ENCODE measurements at places on chromosomes 6 and 20.

- DNase-seq = no peak
Observed at GRCh38 chr20:49431329-49431728, 51.1 kb downstream of the KCNB1 start.

- DNase-seq = no peak
Observed at GRCh38 chr6:86537292-86537861, 400.0 kb upstream of the HTR1E start.

DNA sequence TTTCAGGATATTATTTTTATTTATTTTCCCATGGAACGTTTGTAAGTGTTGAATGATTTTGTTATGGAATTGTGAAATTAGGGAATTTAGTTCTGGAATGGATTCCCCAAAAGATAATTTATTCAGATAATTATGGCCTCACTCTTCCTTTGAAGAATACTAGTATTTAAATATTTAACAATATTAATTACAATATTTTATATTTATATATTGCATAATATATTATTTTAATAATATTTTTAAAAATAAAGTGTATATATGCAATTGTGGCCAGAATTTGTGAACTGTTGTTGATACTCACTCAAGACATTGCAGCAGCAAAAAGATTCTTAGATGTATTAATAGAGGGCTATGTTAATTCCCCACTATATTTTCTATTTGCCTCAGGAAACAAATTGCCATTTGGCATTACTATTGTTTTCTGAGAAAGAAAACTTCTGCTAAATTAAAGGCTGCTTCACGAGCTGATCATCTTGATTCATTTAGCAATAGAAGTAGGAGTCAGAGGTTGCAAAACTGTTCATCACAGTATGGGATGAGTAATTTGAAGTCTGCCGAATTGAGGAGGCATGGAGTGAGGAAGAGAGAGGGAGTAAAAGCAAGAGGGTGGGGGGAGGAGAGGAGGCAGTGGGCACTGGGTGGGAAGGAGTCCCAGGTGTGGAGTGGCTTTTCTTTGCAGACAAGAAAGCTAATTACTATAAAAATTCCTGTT is 729.2 kb downstream of the DHX35 start:
- no peak for DNase-seq

- no peak for DNase-seq
Observed at GRCh38 chr6:7650878-7651277, 60.9 kb downstream of the SNRNP48 start.

DNA sequence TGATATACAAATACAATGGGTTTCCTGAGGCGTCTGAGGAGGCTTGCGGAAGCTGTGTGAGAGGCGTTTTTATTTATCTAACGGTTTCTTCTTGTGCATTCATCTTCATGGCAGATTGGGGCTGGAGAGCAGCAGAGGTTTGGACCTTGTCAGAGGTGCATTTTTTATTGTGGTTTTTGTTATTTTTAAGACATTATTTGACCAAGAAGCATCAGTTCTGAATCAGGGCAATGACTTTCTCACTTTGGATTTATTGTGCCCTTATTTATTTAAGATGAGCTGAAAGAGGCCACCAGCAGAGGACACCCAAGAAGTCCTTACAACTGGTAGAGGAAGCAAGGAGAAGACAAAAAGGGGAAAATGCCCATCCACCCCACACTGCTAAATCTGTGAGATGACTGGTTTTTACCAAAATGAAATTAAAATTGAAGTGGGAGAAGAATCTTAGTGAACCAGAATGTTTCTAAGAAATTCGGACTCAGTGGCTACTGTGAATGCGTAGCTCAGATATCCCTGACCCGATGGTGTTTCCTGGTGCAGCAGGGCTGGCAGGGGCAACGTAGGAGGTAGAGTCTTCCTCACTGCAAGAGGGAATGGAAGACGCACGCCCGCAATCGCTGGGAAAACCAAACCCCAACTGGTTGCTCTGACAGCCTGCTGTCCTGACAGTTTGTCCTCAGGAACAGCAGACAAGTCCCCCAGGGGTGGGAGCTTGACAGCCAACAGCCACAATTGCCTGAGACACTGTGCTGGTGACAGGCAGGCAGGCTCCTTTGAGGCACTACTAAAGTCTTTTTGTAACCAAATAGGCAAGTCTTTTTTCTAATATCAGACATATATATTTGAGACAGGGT is 14.2 kb downstream of the PRR18 start:
- DNase-seq = no peak

- no peak for DNase-seq
Observed at GRCh38 chr6:81838724-81839426, 86.4 kb upstream of the TENT5A start.

DNA sequence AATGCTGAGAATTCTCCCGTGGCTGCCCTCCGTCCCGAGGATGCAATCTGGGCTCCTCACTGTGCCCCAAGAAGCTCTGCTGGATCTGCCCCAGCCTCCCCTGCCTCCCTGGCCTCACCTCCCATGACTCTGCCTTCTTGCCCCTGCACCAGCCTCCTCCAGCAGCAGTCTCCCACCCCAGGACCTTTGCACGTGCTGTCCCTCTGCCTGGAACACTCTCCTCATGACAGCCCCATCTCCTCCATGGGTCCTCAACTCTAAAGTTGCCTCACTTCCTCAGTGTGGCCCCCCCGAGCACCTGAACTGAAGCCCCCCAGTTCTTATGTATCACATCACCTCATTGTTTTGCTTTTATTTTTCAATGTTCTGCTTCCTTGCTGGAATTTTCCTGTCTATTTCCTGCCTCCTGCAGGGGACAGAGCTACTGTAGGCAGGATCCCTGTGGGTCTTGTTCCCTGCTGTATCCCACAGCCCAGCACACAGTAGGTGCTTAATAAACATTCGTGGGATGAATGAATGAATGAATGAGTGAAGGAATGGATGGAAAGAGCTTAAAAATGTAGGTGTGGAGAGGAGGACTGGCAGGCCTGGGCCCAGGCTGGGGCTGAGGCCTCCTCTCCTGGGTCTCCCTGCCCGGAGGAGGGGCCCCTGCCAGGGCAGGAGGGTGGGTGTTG is 42.2 kb downstream of the CEBPB start:
- DNase-seq = no peak

DNA sequence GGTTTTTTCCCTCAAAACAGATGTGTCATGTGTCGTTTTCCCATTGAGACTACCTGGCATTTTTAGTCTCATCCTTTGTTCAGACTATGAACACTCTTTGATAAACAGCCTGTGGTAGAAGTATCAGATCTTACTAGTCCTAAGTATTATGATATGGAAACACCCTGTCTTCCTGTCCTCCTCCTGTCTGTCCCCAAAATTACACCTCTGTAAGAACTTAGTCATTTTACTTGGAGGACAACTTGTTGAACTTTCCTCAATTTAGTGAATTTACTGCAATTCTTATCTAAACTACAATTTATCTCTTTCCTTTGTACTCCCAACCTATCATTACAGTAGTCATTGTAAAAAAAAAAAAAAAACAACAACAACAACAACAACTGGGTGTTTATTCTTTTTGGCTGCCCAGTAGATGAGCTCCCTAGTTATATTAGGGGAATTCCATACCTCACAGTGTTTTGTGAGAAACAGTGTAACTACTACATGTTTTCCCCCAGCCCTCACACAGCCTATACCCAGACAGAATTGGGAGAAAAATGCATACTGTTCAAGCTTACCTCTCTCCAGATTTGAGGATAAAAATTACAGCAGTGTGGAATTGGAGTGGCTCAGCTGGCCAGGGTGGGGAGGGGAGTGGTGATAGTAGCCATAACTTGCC is 18.5 kb upstream of the ERVFRD-1 start:
- DNase-seq = no peak

DNA sequence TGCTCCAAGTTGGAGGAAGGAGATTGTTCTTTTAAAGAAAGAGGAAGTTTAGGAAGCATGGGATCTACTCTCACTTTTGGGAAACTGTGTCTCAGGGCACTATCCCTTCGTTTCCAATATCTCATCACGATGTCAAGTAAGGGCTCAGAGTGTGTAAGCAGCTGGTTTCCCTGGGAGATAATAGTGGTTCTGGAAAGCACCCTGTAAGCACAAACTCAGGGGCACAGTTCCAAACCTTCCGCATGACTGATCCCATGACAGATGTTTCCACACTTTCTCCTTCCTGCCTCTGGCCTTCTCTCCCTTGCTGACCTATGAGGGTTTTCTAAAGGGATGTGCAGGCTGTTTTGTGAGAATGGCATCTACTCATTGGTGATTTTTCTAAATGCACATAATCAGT is 33.9 kb downstream of the ADTRP start:
- DNase-seq = no peak

DNA sequence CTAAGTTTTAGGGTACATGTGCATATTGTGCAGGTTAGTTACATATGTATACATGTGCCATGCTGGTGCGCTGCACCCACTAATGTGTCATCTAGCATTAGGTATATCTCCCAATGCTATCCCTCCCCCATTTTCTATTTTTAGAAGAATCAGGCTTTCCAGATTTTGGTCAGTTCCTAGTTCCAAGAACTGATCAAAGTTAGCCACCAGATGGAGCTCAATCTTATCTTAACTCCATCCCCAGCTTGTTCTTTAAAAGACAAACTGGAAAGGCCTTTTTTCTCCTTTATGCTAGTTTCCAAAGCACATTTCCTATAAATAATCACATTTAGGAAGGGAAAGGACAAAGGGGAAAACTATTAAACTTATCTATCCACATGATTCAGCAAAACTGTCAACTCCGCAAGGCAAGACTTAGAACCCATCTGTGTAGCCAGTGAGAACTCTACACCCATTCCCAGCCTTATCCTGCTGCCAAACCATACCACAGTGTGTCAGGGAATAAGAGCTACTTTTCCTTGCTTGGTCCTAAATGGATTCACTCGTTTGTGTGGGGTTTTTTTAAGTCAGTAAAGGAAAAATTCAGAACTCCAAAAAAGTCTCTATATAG is 22.8 kb upstream of the KHDC1 start:
- no peak for DNase-seq

- no peak for DNase-seq
Observed at GRCh38 chr6:91802431-91802830, 1215.6 kb upstream of the MAP3K7 start.

- DNase-seq = no peak
Observed at GRCh38 chr6:8415280-8415679, 20.1 kb downstream of the SLC35B3 start.

DNA sequence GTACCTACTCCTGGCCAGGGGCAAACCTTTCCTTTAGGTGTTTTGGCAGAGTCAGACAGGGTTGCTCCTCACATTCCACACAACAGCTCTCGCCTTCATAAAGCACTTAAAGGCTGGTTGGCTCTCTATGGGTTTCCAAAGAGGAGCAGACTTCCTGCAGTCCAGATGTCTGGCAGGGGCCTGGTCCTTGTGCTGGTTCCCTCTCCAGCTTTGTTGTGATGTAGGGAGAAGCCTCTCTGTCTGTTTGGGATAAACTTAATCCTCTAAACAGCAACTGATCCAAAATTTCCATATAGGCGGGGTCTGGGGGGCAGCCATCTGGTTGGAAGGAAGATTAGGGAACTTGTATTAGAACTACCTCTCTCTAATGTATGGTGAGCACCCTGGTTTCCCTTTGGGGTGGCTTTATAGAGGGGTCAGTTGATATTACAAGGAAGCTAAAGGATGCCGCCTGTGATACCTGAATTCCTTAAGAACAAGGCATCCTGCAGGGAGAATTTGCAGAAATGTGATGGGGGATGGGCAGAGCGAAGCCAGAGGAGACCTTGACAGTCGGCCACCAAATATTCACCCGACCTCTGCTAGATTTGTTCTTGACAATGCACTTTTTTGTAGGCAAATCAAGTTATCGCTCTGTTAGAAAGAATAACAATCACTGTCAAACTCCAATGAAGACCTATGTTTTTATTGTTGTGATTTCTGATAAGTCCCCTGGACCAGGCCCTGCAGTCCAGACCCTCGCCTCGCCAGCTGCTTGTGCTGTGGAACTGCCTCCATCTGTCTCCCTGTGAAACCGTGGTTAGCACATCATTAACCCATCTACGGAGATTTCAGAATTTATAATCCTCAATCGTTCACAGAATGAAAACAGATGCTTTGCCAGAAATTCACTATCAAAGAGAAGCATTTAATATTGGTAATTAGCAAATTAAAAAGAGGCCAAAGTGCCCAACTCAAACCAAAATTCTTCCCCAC is 94.0 kb upstream of the RALGAPA2 start:
- DNase-seq = no peak

DNA sequence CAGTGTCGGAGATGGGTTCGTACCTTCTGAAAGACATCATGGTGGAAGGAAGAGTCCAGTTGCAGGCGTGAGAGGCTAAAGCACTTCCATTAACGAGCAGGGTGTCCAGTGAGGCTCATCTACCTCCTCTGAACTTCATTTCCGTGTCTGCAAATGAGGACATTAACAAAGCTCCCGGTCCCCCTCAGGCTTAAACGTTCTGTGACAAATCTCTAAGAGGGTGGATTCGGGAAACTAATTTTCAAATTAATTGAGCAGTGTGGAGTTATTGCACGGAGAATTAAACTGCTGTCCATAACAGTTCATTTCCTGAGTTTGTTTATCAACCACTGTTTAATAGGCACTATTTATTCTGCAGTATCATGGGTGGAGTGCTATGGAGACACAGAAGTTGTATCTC is 68.2 kb downstream of the TRMT6 start:
- no peak for DNase-seq

GRCh38 chr6:93139408-93140081 is 279.8 kb downstream of the EPHA7 start:
- DNase-seq = no peak

DNA sequence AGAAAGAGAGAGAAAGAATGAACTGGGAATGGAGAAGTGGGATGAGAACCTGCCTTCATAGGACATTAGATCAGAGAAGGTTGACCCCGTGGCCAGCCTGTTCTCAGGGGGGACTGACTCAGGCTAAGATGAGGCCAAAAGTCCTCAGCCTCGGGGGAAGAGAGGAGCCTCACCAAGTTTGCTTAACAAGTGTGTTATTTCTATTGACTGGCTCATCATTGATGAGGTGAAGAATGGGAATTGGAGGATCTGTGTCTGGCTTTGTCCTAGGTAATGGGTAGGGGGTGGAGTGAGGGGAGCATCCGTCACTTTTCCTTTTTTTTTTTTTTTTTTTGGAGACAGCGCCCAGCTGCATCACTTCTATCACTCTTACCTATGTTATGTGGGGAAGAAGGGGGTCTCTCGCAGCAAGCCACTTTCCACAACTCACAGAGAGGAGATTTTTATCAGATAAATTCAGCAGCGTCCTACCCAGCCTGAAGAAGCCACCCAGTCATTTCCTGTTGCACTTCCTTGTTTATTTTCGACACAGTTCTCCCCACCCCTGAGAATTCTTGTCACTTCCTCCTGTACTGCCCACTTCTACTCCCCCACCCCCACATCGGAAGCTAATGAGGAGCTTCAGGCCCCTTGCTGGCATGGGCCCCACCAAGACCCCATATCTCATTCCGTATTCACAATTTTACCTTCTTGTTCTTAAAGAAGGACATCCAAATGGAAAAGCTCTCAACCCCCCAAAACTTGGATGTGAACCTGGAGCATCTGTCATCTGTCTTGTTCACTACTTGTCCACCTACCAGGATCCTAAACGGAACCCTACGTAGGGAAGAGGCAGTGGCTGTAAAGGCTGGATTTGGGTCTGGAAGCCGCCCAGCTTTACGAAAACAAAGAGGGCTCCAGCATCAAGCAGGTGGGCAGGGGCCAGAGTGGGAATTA is 2.8 kb upstream of the RNASET2 start:
- DNase-seq = peak; percentile 30
